Esophagus squamous epithelium (tissue), 5 donors: ENCODE measurements at places on chromosomes 6 and 20.
A peak's percentile ranks its signal among the peaks of the same experiment; 100 is the strongest.

DNA sequence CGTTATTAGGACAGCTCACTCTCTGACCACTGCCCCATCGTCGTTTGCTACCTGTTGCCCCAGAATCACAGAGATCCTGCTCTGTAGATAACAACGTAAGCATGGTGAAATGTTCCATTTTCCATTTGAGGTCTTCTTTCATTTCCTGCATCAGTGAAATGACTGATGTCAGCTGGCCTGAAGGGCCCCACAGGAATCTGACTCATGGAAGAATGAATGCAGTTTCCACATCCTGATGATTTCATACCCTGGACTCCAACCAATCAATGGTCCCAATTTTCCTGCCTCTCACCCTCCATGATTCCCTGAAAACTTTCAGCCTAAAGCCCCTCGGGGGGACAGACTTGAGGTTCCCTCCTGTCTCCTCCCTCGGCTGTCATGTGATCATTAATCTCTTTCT is 394.4 kb upstream of the CDH4 start:
- DNase-seq, result no peak

DNA sequence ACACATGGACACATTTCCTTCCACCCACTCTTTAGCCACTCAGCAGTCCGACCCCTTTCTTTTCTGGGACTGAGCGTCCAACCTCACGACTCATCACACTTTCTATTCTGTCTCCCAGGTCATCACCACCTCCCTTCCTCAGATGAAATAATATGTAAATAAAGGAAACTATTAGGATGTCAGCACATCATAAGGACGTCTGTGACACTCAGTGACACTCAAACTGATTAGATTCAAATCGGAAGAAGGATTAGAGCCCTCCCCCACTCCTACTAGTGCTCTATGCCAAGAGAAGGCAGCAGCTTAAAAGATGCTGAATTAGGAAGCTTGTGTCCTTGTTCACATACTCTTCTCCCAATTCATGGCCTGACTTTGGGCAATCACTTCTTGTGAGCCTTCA is 113.6 kb downstream of the TNFRSF21 start:
- no peak for DNase-seq

DNA sequence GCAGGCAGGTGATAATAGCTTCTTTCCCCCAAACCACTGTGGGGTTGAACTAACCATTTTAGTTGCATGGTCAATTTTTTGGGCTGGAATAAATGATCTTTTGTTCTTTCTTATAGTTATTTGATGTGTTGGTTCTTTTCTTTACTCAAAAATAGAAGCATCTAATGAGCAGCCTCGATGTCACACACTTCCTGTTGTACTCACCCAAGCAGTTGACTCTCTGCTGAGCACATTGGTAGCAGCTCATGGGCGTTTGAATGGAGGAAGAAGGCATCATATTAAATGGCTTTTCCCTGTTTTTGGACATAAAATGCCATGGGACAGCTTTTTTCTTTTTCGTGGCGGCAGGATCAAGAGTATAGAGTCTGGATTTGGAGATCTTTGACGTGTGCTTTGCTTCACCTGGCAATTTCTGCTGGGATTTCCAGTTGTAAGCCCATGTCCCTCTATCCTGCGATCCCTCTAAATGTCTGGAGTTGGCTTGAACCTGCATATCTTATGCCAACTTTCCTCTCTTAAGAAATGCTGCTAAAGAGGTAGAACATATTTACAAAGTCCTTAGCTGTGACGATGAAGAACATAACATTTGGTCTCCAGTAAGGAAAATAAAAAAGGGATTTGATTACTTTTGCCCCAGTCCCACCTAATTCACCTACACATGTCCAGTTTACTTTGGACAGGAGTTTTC is 268.3 kb downstream of the PRL start:
- no peak for DNase-seq

DNA sequence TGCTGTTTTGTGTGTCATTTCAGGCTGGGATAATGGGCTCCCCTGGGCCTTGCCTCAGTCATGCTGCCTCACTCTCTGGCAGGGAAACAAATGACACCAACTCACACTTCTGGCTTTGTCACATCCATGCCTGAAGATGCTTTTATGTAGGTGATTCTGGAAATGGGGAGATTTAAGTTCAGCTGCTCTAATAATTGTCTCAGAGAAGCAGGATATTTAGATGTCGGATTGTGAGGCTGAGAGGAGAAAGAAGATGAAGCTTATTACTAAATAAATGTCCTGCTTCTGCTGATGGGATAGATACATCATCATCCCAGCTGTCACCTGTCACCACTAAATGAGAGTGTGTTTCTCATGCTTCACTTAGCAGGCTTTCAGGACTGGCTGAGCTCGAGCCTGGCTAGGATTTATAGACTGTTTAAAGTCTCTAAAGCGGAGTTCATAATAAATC is 480.2 kb upstream of the SPTLC3 start:
- DNase-seq, result no peak

DNA sequence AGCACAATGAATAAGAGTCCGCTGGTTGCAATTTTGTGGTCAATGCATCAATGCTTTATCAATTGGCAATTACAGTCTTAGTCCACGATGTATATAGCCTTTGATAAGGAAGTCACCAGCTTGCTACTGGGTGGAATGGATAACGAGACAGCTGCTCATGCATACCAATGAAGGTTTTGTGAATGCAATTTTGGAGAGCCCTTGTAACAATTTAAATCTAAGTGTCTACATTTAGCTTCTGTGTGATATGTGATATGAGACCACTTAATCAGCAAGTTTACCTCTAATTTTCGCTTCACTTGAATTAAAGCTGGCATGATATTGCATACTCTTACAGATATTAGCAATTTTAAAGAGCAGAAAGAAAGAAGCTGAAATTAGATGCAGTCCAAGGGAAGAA is 543.9 kb downstream of the RNF144B start:
- DNase-seq, result no peak

DNA sequence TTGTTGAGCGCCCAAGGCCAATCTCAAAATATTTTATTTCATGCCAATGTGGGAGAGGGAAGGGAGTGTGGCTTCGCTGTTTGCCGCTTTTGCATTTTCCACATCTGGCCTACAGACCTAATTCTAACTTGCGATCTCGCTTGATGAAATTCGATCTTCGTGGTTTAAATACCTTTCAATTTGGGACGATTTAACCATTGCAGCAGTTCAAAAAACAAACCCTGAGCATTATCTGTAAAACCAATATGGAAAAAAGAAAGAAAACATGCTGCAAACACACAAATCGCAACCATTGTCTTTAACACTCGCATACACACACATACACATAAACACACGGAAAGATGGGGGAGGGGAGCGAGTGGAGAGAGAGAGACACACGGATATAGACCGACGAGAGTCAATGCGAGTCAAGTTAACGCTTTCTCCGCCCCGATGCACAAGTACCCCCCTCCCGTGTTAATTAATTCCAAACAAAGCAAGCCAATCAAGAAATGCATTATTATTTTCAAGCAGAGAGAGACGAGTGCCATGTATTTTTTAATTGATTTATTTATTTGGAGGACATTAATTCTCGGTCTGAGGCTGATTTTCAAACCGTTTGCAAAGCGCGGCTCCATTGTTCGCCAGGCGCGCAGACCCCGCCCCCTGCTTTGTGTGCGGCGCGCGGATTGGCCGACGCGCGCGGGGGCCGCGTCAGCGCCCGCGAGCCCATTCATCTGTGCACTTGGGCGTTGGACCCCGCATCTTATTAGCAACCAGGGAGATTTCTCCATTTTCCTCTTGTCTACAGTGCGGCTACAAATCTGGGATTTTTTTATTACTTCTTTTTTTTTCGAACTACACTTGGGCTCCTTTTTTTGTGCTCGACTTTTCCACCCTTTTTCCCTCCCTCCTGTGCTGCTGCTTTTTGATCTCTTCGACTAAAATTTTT is at the start of gene MARCKS:
TSS of gene MARCKS (plus strand) at position 721 of the 931 bp plus-strand sequence. CDS start 401 bp downstream, outside the sequence.
- peak; percentile 37 for DNase-seq

- no peak for DNase-seq
These were observed 50.7 kb downstream of the TGM2 start for GRCh38 chr20:38114353-38114791.

DNA sequence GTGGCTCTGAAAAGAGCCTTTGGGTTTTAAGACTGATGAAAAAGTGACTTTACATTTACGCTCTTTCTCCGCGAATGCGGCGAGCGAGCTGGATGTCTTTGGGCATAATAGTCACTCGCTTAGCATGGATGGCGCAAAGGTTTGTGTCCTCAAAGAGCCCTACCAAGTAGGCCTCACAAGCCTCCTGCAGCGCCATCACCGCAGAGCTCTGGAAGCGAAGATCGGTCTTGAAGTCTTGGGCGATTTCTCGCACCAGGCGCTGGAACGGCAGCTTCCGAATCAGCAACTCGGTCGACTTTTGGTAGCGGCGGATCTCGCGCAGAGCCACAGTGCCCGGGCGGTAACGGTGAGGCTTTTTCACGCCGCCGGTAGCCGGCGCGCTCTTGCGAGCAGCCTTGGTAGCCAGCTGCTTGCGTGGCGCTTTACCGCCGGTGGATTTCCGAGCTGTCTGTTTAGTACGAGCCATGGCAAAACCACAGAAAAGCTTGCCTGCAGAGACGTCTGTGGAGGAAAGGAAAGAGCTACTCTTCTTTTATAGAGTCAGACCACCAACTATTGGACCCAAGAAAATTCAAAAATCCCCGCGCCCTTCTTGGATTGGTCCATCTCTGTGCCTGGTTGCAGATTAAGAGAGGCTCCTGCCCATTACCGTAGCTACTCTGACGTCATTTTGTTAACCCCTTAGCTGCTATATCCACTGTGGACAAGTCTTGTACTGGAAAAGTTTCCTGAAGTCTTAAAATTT is 55.5 kb upstream of the HFE start:
- peak; percentile 57 for DNase-seq

GRCh38 chr6:8063761-8064637 is at the start of gene BLOC1S5:
Gene BLOC1S5 (minus strand): TSS chr6:8064389. CDS start chr6:8064376, 13 bp downstream.
- peak; percentile 94 for DNase-seq

GRCh38 chr20:62977613-62978560 is 25.4 kb downstream of the SLC17A9 start:
- DNase-seq, result no peak

GRCh38 chr6:146127447-146128215 is 98.8 kb downstream of the GRM1 start:
- DNase-seq, result no peak

- no peak for DNase-seq
These were observed 252.5 kb downstream of the LRFN2 start for GRCh38 chr6:40334496-40335270.

GRCh38 chr6:156113631-156114030 is 658.0 kb upstream of the NOX3 start:
- no peak for DNase-seq

DNA sequence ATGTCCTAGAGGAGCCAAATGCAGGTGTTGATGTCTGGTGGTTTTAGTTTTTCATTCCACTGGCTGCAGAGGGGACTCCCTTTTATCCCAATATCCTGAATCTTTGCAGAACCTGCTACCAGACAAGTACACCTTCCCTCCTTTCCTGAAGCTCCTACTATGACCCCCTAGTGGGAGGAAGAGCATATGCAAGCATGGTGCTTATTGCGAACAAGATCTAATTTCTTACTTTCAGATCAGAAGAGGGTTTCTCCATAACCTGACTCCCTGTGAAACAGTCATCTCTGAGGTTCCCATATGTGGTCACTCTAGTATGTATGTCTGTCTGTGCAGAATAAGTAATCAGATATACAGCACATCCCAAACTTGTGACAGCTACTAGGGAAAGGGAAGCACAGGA is 277.2 kb downstream of the ARHGAP18 start:
- no peak for DNase-seq

DNA sequence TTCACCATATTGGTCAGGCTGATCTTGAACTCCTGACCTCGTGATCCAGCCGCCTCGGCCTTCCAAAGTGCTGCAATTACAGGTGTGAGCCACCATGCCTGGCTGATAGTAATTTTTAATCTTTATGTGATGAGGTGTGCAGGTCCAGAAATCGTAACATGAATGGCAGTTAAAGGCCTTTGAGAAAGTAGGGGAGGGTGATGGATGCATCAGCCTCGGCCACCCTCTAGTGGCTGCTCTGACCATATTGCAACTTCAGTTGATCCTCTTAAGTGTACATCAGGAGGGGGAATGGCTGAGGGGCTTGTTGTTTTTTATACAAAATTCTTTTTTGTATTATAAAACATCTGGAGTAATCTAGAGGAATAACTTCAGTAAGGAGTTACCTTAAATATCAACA is 193.0 kb downstream of the ZFAND3 start:
- no peak for DNase-seq

GRCh38 chr6:43623880-43624785 is 4.9 kb downstream of the GTPBP2 start:
- no peak for DNase-seq

DNA sequence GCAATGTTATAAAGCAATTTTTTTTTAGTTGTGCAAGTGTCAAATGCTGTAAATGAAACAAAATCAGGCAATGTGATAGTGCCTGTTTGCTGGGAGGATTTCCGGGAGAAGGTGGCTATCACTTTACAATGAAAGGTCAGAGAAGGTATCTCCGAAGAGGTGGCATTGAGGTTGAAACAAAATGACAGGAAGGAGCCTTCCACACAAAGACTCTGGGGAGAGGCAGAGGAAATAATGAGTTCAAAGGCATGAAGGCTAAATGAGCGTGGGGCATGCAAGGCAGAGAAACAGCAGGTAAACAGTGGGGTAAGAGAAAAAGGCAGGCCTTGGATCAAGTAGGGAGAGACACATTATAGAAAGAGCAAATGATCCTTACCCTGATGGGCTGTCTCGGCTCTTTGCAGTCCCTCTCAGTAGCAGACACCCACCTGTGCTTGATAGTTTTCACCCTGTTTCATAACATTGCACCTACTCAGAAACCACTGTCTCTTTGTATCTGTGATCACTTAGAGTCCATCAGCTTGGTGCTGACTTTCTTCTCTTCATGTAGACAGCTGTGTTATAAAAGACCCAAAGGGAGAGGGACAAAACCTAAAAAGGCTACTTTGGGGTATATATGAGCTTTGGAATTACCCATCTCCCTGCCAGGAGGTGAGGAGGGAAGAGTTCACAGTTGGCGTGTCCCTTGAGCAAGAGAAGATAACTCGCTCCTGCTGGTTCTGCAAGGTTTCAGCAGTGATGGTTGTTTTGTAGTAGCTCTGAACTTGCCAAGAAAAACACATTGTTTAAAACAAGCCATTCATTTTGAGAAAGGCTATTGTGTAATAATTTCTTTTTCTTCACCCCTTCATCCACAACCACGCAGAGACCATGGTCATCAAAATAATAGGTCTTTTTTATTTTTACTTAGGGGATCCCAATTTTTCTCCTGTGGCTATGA is 22.3 kb downstream of the NRN1 start:
- DNase-seq, result no peak

GRCh38 chr6:142444376-142444775 is 142.6 kb downstream of the ADGRG6 start:
- no peak for DNase-seq

DNA sequence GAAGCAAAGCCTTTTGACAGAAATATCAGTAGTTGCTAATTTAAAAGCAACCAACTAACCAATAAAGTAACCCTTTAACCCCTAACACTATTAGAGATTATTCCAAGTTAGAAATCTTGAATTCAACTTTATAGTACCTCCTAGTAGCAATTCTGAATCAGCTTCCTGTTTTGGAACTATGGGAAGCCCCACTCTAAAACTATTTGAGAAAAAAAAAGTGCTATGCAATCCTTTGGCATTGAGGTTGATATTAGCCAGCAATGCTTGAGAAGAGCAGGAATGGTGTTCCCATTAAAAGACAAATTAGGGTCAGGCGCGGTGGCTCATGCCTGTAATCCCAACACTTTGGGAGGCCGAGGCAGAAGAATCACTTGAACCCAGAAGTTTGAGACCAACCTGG is 306.2 kb upstream of the ZFP64 start:
- no peak for DNase-seq

- no peak for DNase-seq
These were observed 43.9 kb downstream of the TRPC4AP start for GRCh38 chr20:35048739-35049138.

- DNase-seq, result no peak
These were observed 74.1 kb downstream of the SLC35B3 start for GRCh38 chr6:8361259-8361658.
